Activated CD8-positive, alpha-beta memory T cell treated with anti-CD3 and anti-CD28 coated beads, Interleukin-2, amount 50 U/mL, for 48 hours (primary cell): ENCODE measurements at places on chromosomes 12 and 14.

DNA sequence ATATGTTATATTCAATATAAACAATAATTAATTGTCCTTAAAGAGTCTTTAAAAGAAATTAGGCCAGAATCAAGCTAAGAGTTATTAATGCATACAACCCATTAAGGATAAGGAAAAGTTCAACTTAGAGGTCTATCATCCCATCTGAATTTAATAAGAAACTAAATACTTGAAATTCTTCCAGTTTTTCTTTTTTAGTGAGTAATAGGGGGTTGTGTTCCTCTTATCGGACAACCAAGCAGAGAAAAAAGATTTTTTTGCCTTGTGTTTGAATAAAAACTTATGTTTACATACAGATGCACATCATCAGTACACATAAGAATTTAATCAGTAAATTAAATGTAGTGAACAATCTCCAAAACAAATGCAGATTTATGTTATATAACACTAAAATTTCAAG, 32.5 kb downstream of the PAWR start:
- no peak for DNase-seq

GRCh38 chr12:84874125-84874824, 38.3 kb downstream of the SLC6A15 start:
- no peak for DNase-seq

DNA sequence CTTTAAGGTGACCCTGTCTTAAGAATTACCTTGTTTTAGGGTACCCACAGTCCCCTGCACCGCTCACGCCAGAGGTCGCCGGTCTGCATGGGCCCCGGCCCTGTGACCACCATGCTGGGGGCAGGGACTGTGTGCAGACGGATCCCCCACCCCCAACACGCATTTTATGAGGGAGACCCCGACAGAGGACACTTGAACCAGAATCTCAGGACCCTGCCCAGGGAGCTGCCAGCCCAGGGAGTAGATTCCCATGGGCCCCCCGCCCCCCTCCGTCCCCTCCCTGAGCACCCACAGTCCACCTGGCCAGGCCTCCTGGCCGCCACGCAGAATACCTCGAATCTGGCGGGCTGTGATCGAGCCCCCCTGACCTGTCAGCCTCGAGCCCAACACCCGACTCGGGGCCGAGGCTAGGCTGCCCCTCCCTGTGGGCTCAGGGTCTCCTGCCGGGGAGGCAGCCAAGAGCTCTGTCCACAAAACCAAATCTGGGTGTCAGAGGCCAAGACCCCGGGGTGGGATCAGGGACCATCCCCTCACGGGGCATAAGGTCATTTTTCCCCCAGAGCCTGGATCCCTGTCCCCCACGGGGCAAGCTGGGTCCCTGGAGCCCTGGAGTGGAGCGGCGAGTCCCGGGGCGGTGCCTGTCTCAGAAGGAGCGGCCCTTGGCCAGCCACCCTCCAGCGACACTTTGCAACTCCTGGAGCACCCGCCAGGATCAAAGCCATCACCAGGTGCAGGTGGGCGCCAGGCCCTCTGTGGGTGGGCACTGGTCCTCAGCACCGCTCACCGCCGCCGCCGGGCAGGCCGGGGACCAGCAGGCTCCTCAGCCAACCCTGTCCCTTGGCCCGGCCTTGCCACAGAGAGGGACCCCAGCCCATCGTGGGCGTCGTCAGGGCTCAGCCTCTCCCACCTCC, 155.8 kb upstream of the PKP2 start:
- no peak for DNase-seq

- no peak for DNase-seq
These were observed 4.1 kb downstream of the KCNC2 start for GRCh38 chr12:75205558-75205957.

GRCh38 chr14:52455291-52456088, 96.8 kb downstream of the TXNDC16 start:
- no peak for DNase-seq

- DNase-seq: peak; percentile 56
These were observed 851 bp downstream of the YLPM1 start for GRCh38 chr14:74763803-74764531.

- DNase-seq: no peak
These were observed 799 bp downstream of the ZNF219 start for GRCh38 chr14:21097636-21098075.

GRCh38 chr12:83979785-83980184, 932.8 kb downstream of the SLC6A15 start:
- no peak for DNase-seq

- no peak for DNase-seq
These were observed 16.5 kb downstream of the SLC15A4 start for GRCh38 chr12:128807161-128807724.

GRCh38 chr14:95068080-95068479, 89.2 kb downstream of the DICER1 start:
- no peak for DNase-seq

- no peak for DNase-seq
These were observed 7.3 kb upstream of the TRPV4 start for GRCh38 chr12:109840305-109841074.

DNA sequence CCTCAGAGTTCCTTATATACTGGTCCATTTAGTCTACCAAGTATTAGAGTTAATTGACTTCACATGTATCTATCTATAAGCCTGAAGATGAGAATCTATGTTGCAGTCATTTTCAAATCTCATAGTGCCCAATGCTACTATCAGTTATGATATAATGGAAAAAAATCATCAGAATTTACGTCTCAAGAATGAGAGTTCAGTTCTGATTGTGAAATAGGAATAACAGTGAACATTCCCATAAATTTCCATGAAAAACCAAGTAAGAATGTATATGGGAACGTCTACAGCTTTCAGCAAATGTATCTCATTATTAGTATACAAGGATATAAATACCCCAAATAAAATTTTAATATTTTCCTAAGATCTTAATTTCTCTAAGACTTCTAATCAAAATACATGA, 77.2 kb downstream of the PPP1R12A start:
- no peak for DNase-seq

GRCh38 chr12:7439579-7440505, 4.1 kb downstream of the CD163L1 start:
- peak; percentile 71 for DNase-seq

DNA sequence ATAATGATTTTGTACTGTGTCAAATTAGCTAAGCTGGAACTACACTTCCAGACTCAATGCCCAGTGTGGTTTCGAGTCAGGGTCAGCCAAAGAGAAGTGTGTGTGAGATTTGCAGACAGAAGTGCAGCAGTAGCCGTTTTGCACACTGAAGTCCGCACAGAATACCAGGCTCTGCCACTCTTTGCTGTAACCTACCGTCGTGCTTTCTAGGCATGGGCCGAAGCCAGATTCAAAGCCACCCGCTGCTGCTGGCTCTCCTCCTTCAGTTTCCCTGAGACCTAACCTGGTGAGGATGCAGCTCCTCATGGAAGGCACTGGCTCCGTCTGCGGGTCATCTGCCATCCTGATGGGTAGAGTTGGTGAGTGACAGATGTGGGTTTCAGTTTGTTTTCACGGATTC, 48.8 kb downstream of the LRTM2 start:
- DNase-seq: peak; percentile 20

GRCh38 chr14:58617619-58618018, 20.1 kb upstream of the DACT1 start:
- no peak for DNase-seq
